ENCODE measurements at places on chromosomes 5 and 9.

GRCh38 chr9:27671636-27672035 is 98.4 kb upstream of the C9orf72 start:
- no peak for DNase-seq

DNA sequence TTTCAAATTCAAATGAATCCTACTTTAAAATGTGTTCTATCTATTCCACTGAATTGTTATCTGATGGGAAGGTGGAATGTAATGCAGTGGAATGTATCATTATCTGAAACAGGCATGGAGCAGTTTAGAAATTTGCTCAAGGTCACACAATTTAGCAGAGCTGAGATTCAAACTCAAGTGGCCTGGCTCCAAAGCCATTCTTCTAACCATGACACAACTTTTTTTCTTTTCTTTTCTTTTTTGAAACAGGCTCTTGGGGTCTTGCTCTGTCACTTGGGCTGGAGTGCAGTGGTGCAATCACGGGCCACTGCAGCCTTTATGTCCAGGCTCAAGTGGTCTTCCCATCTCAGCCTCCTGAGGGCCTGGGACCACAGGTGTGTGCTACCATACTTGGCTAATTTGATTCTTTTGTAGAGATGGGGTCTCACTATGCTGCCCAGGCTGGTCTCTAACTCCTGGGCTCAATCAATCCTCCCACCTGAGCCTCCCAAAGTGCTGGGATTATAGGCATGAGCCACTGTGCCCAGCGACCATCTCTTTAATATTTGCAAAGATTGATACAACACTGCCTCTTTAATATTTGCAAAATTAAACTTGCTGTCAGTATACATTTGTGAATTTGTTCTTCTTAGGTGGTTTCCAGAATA is 50.0 kb downstream of the CAST start:
- no peak for DNase-seq

DNA sequence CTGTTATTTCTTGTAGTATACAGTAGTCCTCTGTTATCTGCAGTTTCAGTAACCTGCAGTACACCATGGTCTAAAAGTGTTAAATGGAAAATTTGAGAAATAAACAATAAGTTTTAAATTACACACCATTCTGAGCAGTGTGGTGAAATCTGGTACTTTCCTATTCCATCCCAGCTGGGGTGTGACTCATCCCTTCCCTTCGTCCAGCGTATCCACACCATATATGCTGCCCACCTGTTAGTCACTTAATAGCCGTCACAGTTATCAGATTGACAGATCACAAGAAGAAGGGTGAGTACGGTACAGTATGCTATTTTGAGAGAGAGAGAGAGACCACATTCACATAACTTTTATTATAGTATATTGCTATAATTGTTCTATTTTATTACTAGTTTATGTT is 28.9 kb downstream of the FAM151B start:
- no peak for DNase-seq

- DNase-seq = peak; percentile 50
These were observed 6.6 kb upstream of the N4BP3 start for GRCh38 chr5:178106556-178107239.

DNA sequence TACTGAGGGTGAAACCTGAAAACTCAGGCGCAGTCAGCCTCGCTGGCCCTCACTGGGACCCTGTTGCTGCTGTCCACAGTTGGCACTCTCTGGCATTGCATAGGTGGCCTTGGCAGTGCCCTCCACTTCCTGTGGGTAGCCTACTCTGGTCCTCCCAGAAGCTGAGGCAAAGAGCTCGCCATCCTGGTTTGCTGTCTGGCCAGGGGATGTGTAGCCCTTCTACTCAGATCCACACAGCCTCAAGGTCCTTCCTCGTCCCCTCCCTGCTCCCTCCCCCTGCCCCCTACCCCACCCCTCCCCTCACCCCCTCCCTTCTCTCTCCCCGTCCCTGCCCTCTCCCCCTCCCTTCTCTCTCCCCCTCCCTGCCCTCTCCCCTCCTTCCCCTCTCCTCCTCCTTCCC is 176.0 kb downstream of the OLFM1 start:
- no peak for DNase-seq

GRCh38 chr5:94577466-94578245 is 40.7 kb downstream of the KIAA0825 start:
- peak; percentile 38 for DNase-seq

- DNase-seq = no peak
These were observed 7.3 kb upstream of the RXRA start for GRCh38 chr9:134318941-134319305.

GRCh38 chr9:115291841-115292240 is 173.9 kb upstream of the TNC start:
- no peak for DNase-seq

- DNase-seq = no peak
These were observed 58.0 kb upstream of the CEMIP2 start for GRCh38 chr9:71826279-71826678.

DNA sequence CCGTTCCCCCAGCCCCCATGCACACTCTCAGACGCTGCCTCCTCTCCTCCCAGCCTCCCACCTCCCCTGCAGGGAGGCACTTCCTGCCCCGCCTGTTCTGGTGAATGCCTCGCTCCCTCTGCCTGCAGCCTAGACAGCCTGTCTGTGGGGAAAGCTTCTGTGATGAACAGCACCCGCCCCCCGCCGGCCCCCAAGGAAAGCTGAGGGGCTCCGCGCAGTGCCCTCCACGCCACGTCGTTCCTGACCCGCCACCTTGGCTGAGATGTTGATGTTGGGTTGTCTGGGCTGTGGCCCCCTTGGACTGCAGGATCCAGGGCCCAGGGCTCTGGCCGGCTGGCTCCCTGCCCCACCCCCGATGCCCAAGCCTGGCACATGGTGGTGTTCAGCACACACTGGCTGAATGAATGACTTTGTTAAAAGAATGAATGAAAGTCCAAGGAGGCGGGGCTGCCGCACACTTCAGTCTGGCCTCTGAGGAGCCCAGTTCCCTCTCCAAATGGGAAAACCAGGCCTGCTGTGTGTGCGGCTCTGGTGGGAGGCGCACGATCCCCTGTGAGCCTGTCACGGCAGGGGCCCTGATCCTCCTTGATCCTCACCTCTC is 2.1 kb upstream of the MYMK start:
- no peak for DNase-seq

GRCh38 chr9:77750284-77750683 is 102.2 kb upstream of the GNA14 start:
- no peak for DNase-seq

- no peak for DNase-seq
These were observed 250.6 kb downstream of the SPOCK1 start for GRCh38 chr5:137248527-137248926.

Data from GM13977 (cell line).